Right ventricle myocardium superior (tissue), 1 donor: ENCODE measurements at places on chromosomes 7 and 10.

GRCh38 chr10:101779544-101780186 is 3.6 kb downstream of the NPM3 start:
- peak; percentile 89 for DNase-seq

DNA sequence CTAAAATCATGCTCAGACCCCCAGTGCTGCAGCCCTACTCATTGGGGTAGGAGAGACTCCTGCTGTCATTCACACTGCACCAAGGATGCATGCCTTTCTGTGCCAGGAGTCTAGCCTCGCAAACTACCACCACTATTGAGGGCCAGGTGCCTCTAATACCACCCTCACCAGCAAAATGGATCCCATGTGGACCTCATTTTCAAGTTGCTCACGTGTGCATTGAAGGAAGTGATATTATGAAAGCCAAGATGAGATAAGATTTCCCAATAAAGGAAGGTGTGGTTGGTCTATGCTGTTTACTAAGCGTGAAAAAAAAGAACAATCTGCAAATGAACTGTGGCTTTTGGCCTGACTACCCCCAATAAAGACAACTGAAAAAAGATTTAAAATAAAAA is 7.2 kb upstream of the LAMTOR4 start:
- DNase-seq: no peak

DNA sequence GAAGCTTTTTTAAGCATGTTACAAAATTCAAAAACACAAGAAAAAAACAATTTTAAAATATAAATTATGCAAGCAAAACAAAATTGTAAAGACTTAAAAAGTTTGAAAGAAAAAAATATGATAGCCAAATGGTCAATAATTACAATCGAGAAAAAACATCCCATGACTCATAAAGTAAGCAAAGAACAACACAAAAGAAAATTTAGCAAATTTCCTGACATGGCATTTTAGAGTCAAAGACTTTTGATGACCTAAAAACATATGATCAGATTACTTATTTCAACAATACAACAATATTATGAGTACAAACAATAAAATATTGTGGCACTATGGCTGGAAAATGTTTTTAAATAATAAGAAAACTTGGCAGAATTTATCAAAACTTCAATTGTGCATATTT is 312.1 kb upstream of the MEOX2 start:
- no peak for DNase-seq

- no peak for DNase-seq
Measured at GRCh38 chr10:28111712-28112111, 112.8 kb upstream of the ODAD2 start.

DNA sequence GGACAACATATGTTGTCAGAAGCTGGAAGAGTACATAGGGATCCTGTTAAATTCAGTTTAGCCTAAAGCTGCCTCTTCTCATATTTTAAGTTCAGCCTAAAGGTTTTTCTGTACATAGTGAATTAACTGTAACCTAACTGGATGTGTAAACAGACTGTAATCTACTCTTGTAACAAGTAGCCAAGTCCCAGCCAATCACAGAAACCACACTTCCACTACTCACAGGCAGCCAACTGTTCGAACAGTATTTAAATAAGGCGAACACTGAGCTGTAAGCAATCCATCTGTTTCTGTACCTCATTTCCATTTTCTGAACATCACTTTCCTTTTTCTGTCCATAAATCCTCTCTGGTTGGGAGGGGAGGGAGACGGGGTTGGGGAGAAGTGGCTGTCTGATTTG is 15.0 kb upstream of the STN1 start:
- no peak for DNase-seq

- no peak for DNase-seq
Measured at GRCh38 chr10:69480068-69480412, 28.8 kb downstream of the TSPAN15 start.
